ENCODE measurements at places on chromosomes 4 and X. TPM values are rescaled to one million over a fixed set of nuclear protein-coding genes. Genes with fewer than 3 reads are reported as not detected.
A peak's percentile ranks its signal among the peaks of the same experiment; 100 is the strongest.

- no peak for DNase-seq
Measured at GRCh38 chrX:118974088-118974907, at the start of gene LONRF3. Gene LONRF3, plus strand, starts transcription at chrX:118974618. Its CDS starts 163 bp downstream, at chrX:118974781.

FAM149A gene
- 0.85 TPM for total RNA-seq

- no peak for DNase-seq
Measured at GRCh38 chr4:140717313-140717712, 38.9 kb downstream of the TBC1D9 start.

- DNase-seq = no peak
Measured at GRCh38 chrX:64853424-64853823, 122.8 kb downstream of the ZC4H2 start.

DNA sequence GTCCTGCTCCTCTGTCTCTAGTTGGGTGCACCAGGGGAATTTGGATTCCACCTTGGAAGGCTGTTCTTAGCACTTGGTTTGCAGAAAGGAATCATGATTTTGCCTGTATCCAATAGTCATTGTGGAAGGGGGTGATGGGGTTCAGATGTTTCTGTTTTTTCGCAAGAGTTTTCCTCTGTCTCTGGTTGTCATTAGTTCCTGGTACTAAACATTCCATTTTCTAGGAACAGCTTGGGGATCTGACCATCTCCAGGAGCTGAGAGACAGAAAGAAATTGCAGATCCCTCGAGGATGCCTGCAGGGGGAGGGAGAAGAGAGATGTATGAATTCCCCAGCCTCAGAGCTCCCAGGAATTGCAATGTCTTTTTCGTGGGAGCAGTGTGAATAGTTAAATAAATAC is 70.9 kb downstream of the CYTL1 start:
- no peak for DNase-seq

GRCh38 chr4:41213625-41214135 is 662 bp downstream of the APBB2 start:
- no peak for DNase-seq

DNA sequence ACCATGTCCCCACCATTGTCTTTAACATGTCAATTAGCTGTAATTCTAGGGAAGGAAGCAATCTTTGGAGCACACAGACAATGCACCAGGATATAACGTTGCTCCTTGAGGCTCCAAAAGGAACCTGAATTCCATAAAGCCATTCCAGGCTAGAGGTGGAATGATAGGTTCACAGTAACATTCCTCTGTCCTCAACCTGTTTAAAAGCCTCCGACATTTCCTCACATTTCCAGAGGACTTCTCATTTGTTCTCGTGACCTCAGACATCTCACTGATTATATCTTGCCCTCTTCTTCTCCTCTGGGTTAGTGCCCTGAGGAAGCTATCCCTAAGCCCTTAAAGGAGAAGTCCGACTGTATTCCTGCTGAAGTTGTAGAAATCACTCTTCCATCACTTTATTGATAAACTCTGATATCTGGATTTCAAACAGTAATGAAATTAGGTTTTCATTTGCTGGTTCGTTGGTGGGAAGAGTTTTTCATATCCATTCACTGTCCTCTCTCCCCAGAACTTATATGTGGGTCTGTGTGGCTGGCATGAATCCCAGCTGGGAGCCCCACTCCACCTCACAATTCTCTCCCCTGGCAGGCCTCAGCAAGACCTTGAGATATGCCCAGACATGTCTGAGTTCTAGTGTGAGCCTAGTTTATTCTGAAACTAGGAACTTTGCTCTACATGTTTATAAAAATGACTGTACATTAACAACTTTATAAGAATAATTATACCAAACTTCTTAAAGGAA is 44.2 kb upstream of the PRSS12 start:
- peak; percentile 51 for DNase-seq

- no peak for DNase-seq
Measured at GRCh38 chrX:9278475-9279233, 186.2 kb upstream of the TBL1X start.

DNA sequence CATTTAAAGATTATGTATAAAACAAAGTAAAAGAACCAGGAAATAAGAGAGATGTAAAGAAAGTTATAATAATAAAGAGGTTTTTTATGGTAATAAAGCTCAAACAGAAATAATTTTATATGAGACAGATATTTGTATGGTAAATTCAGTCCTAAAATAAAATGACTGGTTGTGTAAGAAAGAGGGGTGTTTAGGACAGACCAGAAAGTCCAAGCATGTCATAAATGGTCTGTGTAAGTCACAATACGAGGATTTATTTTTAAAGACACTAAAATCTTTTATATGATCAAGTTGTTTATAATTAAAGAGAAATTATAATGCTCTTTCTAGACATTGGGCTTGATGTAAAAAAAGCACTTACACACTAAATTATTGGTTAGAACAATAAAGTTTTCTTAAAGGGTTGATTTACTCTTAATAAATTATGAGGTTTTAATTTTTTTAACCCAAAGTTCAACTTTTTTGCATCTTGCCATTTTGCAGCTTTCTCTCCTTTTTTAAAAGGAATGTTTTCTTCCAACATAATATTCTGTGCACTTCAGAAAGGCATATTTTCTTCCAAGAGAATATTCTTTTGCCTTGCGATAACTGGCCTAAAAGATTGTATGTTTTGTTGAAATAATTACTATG is 61.9 kb upstream of the TCEAL2 start:
- DNase-seq = no peak

GRCh38 chr4:113639326-113639725 is 122.2 kb downstream of the CAMK2D start:
- no peak for DNase-seq
